ENCODE measurements at places on chromosomes 12 and 14. TPM values are rescaled to one million over a fixed set of nuclear protein-coding genes. Genes with fewer than 3 reads are reported as not detected.

RNASE3 gene
- total RNA-seq: not detected

MANSC4 gene
- total RNA-seq: not detected

DBX2 gene
- total RNA-seq: 0.13 TPM

OR4N2 gene
- not detected for total RNA-seq

SALL2 gene
- 5.9 TPM for total RNA-seq

FIGNL2 gene
- 0.47 TPM for total RNA-seq

SLC38A4 gene
- 0.52 TPM for total RNA-seq

SLC35F4 gene
- not detected for total RNA-seq

GLT8D2 gene
- 12.8 TPM for total RNA-seq

CLEC2A gene
- not detected for total RNA-seq

CLEC4E gene
- total RNA-seq: 0.81 TPM

B3GNT4 gene
- total RNA-seq: not detected

PRH2 gene
- not detected for total RNA-seq

ITGB7 gene
- total RNA-seq: 2.1 TPM

GDF3 gene
- 0.24 TPM for total RNA-seq

SERPINA1 gene
- total RNA-seq: 7.1 TPM

DNA sequence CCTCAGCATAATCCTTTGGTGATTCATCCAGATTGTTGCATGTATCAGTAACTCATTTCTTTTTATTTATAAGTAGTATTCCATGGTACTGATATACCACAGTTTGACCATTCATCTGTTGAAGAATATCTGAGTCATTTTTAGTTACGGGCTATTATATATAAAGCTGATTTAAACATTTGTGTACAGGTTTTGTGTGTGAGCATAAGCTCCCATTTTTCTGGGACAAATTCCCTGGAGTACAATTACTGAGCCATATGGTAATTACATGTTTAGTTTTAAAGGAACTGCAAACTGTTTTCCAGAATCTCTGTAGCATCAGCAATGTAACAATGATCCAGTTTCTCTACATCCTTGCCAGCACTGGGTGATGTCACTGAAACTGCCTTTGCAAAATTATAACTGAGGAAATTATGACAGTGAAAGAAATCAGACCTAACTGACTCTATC is 236.2 kb upstream of the KRR1 start:
- DNase-seq: no peak

- no peak for DNase-seq
Observed at GRCh38 chr12:18955594-18955993, 173.9 kb upstream of the PLEKHA5 start.

DNA sequence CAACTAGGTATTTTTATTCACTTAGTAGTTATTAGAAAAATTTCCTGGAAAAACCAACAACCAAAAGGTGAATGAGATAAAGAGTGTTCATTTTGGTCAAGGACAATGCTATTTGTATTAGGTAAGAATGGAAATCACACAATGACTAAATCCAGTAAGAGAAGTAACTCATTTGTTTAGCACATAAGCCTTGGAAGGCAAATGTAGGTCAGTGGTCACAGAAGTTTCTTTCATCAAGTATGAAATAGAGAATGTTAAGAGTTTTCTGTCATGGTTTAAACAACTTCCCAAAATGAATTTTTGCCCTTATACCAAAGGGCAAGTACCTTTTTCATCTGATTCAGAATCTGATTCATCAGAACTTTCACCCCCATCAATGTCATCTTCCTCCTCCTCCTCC is 101.7 kb downstream of the KIF21A start:
- no peak for DNase-seq

DNA sequence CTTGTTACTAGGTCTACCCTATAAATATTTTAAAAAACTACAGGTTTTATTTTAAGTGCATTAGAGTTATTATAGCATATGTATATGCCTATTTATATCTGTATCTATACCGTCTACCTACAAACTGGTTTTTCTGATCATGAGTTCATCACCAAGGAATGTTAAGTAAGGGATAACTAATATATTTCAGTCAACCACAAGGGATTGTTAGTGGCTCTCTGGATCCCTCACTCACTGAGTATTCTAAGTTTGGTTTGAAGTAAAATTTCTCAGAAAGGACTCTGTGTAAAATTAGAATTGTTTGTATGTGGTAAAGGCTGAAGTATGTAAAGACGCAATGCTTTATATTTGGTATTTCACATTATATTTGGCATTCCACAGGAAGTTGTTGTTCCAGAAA is 4.8 kb downstream of the EPYC start:
- DNase-seq: no peak

DNA sequence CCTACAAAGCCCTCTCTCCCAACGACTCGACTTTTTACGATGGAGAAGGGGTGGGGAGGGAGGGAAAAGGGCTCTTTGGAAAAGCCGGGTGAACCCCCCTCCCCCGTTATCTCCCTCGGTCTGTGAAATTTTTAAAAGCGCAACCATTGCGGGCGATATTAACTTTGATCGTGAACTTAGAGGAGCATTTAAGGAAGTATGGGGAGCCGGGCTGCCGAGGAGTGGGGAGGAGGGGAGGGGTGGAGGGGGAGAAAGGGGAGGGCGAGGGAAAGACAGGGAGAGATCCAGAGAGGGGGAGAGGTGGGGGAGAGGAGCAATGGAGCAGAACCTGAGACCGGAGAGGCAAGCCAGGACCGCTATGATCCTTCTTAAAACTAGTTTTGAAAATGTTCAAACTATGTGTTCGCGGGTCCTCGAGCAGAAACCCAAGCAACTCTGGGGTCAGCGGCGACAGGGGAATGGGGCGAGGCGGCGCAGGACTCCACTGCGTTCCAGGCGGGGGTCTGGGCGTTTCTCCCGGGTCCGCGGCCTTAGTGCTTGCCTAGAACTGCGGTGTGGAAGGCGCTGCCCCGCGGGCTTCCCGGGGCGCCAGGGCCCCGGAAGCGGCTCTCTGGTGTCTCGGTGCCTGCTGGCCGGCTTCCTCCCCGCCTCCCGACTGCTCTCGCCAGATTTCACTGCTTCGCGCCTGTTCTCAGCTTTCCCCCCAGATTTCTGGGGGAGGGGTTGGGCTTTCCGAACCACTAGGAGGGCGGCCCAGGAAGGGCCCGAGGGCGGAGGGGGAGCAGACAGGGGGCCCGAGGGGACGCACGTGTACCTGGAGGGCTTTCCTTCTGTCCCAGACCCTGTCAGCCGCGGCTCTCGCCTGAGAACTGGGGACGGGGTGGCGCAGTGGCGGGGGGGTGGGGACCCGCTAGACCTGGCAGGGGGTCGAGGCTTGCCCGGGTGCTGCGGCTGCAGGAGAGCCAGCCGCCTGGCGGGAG is at the start of gene HOTAIR:
Gene HOTAIR (minus strand): TSS at position 871 of the 980 bp plus-strand sequence.
- no peak for DNase-seq

- peak; percentile 89 for DNase-seq
Observed at GRCh38 chr12:3218228-3219171, 141.3 kb downstream of the TSPAN9 start.

DNA sequence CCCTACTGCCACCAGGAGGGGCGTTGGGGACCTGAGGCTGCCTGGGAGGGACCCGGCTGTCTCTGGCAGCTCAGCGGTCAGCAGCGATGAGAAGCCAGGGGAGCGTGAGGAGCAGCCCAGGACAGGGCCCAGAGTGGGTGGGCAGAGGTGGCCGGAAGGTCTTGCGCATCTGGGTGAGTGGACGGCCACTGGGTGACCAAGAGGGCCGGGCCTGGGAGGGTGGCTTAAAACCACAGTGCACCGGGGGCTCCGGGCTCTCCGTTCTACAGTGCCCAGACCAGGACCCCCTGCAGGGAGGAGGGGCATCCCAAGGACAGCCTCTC is 10.0 kb downstream of the INF2 start:
- no peak for DNase-seq

DNA sequence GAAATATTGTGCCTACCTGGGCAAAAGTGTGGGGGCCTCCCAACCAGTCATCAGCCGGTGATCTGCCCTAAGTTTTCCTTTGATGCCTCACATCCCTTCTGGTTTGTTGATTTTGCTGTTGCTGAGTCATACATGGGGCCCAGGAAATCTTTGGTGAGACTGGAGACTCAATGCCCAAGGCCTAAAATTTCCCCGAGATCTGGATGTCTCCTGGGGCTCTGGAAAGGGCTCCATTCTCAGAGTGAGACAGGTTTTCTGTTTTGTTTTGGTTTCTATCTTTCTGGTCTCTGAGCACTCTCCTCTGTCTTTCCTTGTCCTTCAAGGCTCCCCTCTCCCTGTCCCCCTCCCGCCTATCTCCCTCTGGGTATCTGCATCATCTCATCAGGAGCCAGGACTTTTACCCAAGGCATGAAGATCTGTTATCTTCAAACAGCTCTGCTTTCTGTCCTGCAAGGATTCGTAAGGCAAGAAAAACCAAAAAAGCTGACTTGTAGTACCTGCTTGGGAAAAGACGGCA is 152.8 kb upstream of the MAX start:
- DNase-seq: no peak

- no peak for DNase-seq
Observed at GRCh38 chr14:85417396-85417795, 112.5 kb upstream of the FLRT2 start.

DNA sequence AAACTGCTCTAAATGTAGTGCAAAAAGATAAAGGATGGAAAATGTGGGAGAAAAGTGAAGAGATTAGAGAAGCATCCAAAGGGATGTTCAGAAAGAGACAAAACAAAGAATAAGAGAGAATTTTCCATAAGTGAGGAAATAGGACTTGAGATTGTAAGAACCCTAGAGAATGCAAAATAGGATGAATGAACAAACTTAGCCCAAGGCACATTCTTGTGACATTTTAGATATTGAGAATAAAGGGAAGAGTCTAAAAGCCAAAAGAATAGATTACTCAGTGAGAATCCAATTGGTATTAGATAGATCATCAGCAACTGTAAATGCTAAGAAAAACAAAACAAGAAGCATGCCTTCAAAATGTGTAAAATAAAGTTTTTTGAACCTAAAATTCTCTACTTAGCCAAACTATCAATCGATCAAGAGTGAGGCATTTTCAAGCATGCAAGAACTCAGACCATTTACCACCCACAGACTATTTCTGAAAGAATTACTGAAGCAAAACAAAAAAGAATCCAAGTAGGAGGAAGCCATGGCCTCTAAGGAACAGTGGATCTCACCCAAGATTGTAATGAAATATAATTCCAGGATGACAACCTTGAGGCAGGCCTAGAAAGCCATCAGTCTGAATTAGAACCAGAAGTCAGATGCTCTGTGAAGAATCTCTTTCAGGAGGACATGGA is 33.5 kb downstream of the DYRK2 start:
- DNase-seq: no peak

GRCh38 chr12:110809149-110809548 is 37.6 kb upstream of the CCDC63 start:
- DNase-seq: no peak

- DNase-seq: no peak
Observed at GRCh38 chr12:117235261-117235660, 45.0 kb upstream of the FBXO21 start.

DNA sequence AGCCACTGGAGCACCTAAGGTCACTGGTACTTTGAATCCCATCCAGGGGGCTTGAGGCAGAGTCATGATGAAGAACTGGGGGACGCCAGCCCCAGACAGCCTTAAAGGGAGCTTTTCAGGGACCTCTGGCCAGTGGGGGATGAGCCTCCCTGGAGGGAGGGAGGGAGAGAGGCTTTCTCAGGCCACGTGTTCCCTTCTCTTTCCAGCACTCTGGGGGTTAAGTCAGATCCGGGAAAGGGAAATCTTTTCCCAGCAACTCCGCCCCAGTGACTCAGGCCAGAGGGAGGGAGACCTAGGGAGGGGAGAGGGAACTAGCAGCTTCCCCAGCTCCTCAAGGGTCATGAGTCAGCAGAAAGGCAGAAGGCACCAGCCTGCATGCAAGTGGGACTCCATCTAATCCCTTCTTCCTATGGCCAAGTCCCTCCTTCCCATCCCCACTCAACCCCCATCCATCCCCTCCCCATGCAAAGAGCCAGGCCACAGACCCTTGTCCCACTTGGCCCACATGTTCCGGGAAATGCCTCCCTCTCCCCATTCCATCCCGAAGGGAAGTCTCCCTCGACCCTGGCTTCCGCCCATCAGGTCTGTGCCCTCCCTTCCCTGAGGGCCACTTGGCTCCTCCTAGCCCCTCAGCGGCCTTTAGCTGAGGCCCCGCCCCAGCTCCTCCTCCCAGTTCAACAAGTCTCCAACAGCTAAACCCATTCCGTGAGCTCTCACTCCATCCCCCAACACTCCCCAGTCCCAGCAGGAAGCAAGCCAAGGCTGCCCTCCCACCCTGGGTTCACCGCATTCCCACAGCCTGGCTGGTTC is 5.6 kb downstream of the TNFRSF1A start:
- peak; percentile 97 for DNase-seq

- no peak for DNase-seq
Observed at GRCh38 chr12:121476477-121476876, 76.6 kb downstream of the RNF34 start.

- DNase-seq: no peak
Observed at GRCh38 chr12:114400925-114401324, 5.0 kb downstream of the TBX5 start.

DNA sequence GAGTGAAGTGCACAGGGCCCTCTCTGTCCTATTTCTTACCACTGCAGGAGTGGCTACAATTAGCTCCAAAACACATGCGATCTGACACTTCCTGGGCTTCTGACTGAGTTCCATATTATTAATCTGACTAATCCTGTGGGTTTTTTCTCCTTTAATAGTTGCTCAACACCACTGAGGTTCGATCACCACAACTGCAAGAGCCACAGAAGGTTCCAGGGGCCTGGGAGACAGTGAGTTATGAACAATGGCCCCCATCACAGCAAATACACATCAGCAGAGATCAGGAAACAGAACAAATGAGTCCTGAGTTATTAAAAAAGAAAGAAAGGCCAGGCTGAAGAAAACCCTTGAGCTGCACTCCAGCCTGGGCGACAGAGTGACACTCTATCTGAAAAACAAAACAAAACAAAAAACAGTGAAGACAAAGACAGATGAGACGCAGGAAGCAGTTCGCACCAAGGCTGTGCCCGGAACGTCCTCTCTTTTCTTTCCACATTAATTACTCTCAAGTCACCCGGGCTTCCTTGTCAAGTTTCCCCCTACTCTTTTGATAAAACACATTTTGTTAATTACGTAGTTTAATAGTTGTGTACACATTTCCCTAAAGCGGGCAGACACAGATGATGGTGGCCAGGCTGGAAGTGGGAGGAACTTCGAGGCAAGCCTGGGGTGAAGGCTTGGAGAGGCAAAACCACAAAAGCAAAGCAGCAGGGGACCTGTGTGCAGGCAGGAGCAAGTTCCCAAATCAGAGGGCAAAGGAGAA is 42.7 kb downstream of the CDC42BPB start:
- DNase-seq: no peak

- DNase-seq: no peak
Observed at GRCh38 chr12:55995366-55995765, 1.7 kb upstream of the SUOX start.

GRCh38 chr14:37343307-37344094 is 145.8 kb downstream of the MIPOL1 start:
- DNase-seq: no peak

All from left cardiac atrium (tissue), 4 donors.